ENCODE measurements at places on chromosomes 12 and 14.

DNA sequence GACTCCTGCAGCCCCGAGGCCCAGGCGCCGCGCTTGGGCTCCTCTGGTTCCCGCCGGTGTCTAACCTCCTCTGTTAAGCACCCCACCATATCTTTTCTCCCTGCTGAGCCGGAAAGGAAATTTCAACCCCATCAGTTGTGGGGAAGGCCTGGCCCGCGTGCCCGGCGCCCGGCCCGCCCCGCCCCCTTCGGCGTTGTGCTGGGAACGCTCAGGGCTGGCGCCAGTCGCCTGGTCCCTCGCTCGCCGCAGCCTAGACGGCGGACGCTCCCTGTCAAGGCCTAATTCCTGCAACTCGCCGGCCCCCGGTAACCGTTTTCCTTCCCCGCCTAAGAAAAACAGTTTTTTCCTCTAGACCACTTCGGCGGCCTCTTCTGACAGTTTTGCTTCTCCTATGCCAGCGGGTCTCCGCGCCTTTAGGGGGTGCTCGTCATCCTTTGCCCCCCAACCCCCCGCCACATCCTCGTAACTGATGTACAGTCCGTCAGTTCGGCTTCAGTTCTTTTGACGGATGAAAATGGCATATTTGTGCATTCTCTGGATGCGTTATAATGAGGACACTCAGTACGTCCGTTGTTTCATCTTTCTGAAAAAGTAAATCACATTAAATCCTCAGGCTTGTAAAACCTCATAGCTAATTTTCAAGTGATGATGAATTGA lies 506 bp upstream of the NAP1L1 start:
- DNase-seq, result no peak

DNA sequence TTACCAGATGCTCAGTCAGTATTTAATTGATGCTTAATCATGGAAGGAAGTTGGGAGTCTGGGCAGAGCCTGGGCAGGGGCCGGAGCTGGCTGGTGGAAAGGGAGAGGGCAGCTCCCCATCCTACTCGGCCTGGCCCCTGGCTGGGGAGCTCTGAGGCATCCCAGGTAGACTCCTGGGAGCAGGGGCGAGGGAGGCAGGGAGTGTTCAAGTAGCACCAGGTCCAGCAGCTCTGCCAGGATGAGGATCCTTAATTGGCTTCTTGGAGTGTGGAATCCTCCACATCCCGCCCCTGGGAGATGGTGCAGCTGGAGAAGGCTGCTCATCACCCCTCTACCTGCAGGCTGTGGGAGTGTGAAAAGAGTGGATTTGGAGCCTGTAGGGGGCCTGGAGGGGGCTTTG lies 30.9 kb downstream of the SYNDIG1L start:
- no peak for DNase-seq

- peak; percentile 17 for DNase-seq
Measured at GRCh38 chr12:9364224-9365176, 156.3 kb upstream of the PZP start.

DNA sequence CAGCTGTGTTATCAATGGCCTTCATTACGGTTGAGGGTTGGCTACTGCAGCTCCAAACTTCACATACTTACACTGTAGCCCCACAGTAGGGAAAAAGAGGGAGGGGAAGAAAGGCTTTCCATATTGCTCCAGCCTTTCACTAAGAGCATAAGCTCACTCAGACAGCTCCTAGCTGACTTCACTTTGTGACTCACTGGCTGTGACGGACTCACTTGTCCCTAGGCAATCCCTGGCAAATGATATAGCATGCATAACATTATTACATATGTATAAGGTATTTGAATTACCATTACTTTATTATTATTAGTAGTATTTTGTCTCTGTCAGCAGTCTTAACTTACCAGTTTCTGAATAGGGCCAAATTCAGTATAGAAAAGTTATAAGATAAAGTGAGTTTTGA lies 350.7 kb downstream of the RMST start:
- DNase-seq, result no peak

DNA sequence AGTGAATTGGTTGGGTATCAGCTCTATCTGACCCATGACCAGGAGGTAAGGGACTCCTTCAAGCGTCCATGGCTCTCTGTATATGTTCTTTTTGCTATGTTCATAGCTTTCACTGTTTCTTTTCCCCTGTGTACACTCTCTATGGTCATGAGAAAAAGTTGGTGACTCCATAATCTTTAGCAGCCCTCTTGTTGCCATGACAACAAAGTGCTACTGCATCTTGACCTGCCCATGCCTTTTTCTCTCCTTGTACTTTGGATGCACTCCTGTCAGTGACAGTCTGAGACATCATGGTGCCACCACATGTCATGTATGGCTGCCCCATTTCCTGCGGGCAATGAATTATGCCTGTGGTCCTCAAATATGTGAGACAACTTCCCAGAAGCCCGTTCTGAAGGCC lies 280.2 kb downstream of the TMEM121 start:
- no peak for DNase-seq

DNA sequence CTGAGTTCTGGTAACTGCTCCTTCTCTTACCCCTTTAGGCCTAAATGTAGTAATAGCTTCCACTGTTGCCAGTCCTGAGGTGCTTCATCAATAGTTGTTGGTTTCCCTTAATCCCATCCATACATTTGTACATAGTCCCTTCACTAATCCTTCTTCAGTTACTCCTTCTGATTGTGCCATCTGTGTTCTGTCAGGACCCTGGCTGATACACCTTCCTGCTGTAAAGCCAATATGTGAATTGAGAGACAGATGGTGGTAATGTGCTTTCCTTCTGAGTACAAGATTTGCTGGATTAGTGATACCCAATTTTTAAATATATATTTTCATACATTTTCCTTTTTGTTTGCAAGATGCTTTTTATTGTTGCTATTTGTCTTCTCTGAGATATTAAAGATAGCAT lies 66.4 kb downstream of the OTOGL start:
- no peak for DNase-seq

- no peak for DNase-seq
Measured at GRCh38 chr12:70467918-70468733, 102.0 kb downstream of the KCNMB4 start.

DNA sequence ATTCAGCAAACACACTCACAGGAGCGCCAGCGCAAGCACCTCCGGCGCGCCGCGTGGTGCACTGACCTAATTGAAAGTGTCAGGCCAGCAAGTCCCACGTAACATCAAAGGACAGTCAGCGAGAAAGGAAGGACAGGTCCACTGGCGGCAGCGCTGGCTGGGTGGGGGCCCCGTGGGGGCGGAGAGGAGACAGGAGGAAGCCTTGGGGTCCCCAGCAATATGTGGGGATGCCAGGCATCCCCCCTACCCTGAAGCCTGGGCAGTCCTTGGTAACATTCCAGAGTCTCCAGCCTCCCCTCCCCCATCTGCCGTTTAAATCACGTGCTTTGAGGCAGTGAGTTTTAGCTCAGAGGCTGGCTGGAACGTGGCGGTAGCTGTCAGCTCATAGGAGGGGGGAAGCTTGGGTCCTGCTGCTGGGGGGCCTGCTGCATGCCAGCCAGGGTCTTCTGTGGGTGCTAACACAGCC lies 159.2 kb downstream of the CALM1 start:
- DNase-seq, result no peak

DNA sequence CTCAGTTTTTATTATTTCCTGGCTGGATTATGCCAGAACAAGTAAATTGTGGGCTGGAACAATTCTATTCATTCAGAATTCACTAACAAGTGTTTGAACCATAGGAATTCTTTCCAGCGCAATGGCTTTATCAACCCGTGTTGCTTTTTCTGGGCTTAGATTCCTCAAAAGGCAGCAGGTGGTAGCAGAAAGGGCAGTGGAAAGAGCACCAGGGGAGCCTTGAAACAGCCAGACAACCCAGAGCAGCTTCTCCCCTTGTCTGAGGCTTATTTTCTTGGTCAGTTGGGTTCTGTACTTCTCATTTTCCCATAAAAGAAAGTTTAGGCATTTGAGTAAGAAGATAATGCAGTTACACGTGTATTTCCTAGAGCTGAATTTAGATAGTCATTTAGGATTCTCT lies 130.7 kb downstream of the OTOGL start:
- DNase-seq, result no peak

DNA sequence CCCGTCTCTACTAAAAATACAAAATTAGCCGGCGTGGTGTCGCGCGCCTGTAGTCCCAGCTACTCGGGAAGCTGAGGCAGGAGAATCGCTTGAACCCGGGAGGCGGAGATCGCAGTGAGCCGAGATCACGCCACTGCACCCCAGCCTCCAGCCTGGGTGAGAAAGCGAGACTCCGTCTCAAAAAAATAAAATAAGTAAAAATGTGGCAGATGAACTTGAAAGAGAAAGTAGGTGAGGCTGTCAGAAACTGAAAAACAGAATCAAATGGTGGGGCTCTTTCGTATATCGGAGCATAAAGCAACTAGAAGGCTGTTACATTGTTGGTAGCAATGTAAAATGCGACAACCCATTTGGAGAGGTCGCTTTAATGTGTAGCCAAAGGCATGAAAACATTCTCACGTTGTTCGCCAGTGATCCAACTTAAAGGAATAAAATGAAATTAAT lies 767 bp upstream of the CCNT1 start:
- no peak for DNase-seq

GRCh38 chr14:70838076-70838475 lies 28.8 kb upstream of the MAP3K9 start:
- DNase-seq, result no peak

DNA sequence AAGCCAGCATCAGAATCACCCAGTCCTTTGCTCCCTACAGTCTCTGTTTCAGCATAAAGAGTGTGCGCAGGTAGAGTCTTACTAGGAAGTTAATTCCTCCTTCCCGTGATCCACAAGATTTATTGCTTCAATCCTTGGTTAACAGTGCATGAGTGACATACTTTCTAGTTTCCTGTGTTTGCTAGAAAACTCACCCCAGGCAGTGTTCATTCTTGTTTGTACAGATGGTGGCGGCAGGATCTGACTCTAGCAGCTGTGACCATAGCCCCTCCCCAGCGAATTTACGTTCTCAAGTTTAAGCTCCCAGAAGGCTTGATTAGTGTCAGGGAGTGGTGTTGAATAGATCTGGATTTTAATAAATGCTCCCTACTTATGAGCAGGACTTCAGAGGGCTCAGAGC lies 75.9 kb upstream of the ANO2 start:
- DNase-seq, result no peak

- peak; percentile 45 for DNase-seq
Measured at GRCh38 chr12:47078733-47079467, 521 bp upstream of the PCED1B start.

- no peak for DNase-seq
Measured at GRCh38 chr14:101815994-101816393, 54.5 kb downstream of the PPP2R5C start.

GRCh38 chr12:172732-173161 lies 41.2 kb downstream of the SLC6A12 start:
- no peak for DNase-seq

GRCh38 chr14:53683229-53683628 lies 273.4 kb downstream of the BMP4 start:
- DNase-seq, result no peak

DNA sequence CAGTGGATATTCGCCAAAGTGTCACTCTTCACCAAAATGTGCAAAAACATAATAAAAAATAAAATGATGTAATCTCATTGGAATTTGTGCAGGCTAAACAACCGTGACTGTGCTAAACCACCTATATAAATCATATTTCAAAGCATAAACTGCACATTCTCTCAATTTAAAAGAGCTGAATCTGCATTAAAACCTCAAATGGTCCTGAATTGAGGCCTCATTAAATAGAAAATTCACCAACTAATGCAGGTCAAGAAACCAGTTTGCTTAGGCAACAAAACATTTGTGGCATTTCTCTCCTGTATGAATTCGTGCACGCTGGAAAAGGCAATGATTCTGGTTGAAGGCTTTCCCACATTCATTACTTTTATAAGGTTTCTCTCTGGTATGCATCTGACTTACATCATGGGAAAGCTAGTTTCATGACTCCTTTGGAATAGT lies 80.1 kb upstream of the IFNG-AS1 start:
- DNase-seq, result no peak

- DNase-seq, result peak; percentile 77
Measured at GRCh38 chr12:113422030-113422885, at the start of gene SDSL. Gene SDSL (plus strand): TSS chr12:113422380. CDS start chr12:113427983, 5,603 bp downstream.

- DNase-seq, result no peak
Measured at GRCh38 chr14:65195042-65195719, 92.9 kb upstream of the MAX start.

- DNase-seq, result peak; percentile 41
Measured at GRCh38 chr14:75280831-75281653, 2.4 kb downstream of the FOS start.

DNA sequence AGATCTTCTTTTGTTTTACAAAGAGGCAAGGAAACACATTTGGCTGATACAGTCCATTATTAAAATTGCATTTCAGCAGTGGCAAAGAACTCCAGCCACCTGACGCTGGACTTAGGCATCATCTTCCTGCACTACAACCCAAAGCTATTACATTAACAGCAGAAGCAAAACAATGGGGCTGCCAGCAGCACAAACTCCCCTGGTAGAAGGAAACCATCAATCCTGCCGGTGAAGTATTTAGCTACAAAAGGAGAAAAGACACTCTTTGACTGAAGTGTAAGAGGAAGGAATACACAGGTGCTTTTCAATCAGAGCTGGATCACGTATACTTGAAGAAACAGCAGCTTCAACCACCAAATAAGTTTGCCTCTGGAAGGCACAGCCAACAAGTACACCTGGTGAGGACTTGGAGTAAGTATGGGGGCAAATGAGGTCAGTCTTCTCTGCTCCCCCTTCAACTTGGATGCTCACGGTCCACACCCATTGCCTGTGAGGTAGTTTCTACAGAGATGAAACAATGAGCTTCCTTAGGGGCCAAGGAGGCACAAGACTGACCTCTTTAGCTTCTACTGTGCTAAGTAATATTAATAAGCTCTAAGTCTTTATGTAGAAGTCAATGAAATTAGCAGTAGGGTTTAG lies 125.9 kb upstream of the FOXN3 start:
- no peak for DNase-seq

DNA sequence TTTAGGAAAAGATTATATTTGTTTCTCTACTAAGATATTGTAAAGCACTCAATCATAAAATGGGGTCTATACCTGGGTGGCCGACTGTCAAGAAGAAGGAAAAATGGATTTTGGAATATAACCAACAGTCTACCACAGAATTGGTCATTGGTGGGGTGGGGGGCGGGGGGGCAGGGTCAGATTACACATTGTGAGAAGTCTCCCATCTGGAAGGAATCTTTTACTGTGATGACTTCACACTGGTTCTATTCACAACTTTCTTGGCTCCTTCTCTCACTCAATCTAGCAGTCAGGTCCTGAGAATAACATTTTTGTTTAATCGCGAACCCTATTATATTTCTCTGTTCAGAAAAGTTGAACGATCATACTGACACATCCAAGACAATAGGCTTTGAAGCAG lies 8.7 kb upstream of the CLEC4E start:
- no peak for DNase-seq

GRCh38 chr12:116071555-116072230 lies 205.8 kb downstream of the MED13L start:
- DNase-seq, result no peak
